ENCODE measurements at places on chromosomes 2 and 18.

DNA sequence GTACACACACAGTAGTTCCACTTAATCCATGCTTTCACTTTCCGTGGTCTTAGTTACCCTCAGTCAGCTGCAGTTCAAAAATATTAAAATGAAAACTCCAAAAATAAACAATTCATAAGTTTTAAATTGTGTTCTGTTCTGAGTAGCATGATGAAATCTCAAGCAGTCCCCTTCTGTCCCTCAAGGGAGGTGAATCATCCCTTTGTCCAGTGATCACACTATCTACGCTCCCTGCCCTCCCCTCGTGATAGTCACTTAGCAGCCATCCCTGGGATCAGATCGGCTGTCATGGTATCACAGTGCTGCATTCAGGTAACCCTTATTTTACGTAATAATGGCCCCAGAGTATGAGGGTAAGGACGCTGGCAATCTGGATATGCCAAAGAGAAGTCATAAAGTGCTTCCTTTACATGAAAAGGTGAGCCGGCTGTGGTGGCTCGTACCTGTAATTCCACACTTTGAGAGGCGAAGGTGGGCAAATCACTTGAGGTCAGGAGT is 5.8 kb upstream of the RTN4 start:
- no peak for DNase-seq

- DNase-seq: no peak
Observed at GRCh38 chr2:63372549-63372948, 215.7 kb downstream of the WDPCP start.

DNA sequence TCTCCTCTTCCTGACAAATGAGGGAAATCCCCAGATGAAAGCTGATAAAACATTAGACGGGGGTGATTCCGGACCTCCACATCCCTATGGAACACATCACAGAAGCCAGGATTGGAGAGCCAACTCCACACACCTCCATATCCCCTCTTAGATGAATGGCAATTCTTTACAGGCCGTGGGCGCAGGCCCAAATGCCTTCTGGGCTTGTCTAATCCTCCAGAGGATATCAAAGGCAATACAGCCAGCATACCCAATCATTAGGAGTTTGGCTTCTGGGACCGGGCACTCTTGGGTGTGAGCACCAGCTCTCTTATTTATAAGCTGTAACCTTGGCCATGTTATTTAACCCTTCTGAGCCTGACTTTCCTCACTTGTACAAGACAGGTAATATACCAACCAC is 15.0 kb upstream of the CYP1B1 start:
- no peak for DNase-seq

DNA sequence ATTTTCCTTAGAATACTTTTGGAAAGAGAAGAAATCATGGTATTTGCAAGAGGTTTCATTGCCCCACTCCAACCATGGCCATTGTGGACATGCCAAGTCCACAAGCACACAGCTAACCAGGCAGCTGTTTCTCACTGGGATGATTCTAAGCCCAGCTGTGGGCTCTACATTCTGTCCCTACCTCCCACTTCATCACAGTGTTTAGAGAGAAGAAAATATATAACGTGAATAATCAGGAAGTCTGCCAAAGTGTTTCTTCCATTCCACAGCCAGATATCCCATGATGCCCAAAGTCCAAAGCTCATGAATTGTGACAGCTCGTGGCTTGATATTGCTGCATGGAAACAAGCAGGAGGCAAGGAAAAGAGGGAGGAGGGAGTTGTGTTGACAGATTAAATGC is 433.7 kb upstream of the GYPC start:
- no peak for DNase-seq

Measured in stimulated activated CD4-positive, alpha-beta T cell treated with anti-CD3 and anti-CD28 coated beads, Interleukin-15, amount 100 ng/mL, for 1 hour (primary cell).